ENCODE measurements at places on chromosomes 12 and 14. TPM values are rescaled to one million over a fixed set of nuclear protein-coding genes. Genes with fewer than 3 reads are reported as not detected.

GRCh38 chr12:113827539-113828114 lies 138.5 kb downstream of the RBM19 start:
- no peak for DNase-seq

GRCh38 chr14:66701813-66702212 lies 193.9 kb downstream of the GPHN start:
- DNase-seq: no peak

DNA sequence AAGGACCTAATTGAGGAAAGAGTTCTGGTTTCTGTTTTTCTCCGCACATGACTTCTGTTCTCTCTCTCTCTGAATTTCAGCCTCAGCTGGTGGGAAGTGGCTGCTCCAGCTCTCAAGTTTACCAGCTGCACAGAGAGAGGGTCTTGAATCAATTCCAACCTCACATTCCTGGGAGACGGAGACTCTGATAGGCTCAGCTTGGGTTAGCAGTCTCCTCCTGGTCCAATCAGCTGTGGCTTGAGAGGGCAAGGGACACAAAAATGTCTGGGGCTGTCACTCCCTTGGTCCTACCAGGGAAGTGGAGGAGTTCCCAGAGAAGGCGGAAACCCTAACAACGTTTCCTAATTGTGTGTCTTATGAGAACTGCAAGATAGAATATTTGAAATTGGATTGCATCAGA lies 7.0 kb downstream of the CCDC63 start:
- DNase-seq: no peak

DNA sequence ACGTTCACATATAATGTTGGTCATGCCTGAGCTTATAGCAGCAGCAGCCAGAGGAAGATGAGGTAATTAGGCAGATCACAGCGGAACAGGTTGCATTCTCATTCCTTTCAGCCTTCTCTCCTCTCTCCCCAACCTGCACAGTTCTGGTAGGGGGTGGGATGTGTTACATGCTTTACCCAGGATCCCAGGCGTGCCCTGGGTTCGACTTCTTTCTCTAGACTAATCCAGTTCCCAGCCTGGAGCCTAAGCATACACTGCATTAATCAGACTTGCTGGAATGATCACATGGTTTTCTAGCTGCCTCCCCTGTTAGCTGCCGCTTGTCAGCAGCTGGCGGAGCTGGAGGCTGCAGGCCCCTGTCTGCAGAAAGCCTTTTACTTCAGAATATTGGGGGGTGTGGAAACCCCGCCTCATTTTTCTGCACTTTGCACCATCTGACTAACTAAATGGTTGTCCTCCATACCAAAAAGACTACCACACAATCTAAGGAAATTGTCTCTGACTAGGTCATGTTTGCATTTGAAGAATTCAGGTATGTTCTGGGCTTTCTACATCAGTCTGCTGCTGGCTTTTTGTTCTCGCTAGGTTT lies 46.0 kb upstream of the EVL start:
- no peak for DNase-seq

- DNase-seq: no peak
Observed at GRCh38 chr14:72547999-72548398, 345.9 kb downstream of the DPF3 start.

- peak; percentile 76 for DNase-seq
Observed at GRCh38 chr14:95697764-95698163, 11.5 kb downstream of the TCL1B start.

GRCh38 chr14:61647704-61648103 lies 47.6 kb upstream of the HIF1A start:
- DNase-seq: no peak

DNA sequence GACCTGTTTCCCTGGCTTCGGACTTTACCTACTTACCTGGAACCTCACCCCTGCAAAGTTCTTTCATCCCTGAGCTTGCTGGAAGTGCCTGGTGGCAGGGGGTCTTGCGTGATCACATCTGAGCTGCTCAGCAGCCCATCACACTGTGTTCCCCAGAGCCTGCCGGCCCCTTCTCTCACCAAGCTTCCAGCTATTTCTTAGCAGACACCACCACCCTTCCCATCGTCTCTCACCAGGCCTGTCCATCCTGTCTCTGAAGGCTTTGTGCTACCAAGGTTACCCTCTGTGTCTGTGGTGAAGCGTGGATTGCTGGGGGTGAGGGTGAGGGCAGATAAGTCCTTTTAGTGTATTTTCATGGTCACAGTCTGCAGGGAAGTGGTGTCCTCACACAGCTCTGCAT lies 78.8 kb upstream of the NRXN3 start:
- no peak for DNase-seq

DNA sequence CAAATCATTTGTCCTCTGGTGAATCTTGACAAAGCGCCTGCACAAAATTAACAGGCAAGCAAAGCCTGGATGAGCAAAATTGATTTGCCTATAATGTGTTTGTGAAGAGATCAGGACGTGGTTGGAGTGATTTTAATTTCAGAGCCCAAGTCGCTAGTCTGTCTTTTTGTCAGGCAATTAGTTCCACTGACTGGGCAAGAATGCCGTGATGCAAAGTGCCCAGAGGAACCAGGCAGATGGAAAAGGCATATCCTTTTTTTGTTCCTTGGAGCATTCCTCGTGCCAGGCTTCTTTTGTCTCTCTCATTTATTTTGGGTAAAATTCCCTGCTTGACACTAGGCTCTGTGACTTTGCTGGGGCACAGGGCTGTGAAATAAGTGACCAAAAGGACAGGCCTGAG lies 65.9 kb upstream of the CCDC198 start:
- DNase-seq: no peak

DNA sequence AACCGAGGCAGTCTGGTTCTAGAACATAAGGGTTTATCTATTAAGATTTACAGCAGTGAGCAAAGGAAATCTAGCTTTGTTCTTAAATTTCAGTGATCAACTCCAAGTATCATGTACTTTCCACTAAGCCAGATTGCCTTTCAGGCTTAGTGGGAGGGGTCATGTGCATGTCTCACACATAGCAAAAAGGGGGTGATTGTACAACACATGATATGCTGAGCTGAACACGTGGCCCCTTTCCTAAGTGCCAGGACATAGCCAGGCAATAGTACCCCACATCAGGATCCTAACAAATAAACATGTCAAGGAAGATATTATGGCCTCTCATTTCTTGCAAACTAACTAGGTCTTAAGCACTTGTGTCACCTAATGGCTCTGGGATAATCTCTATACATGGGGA lies 347.2 kb downstream of the C12orf75 start:
- DNase-seq: no peak

DNA sequence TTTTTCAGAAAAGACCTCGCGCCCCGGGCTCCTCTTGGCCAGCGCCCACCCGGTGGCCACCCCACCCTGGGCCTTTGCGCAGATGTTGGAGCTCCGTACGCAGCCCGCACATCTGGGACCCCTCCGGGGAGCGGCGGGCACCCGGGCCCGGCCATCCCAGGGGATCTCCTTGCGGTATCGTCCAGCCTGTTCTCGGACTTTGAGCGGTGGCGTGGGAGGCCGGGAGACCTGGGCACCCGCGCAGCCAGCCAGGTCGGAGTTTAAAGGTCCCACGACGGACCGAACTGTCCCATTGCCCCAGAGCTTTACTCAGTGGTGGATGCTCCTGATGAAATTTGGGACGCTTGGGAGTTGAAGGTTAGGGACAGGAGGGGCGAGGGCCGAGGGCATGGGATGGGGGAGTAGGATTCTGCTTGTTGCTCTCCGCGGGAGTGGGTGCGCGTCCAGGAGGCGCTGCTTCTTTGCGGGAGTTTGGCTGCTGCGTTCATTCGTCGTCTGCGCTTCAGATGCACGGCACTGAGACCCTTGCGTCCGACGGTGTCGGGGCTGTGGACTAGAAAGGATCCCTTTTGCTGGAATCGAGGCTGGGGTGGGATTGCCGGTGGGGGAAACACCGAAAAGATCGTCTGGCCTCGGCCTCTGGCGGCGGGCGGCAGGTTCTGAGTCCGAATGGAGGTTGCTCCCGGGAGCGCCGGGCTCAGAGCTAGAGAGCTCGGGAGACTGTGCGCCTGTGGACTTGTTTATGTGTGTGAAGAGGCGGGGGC lies 1.4 kb downstream of the NTF3 start:
- DNase-seq: peak; percentile 30

DNA sequence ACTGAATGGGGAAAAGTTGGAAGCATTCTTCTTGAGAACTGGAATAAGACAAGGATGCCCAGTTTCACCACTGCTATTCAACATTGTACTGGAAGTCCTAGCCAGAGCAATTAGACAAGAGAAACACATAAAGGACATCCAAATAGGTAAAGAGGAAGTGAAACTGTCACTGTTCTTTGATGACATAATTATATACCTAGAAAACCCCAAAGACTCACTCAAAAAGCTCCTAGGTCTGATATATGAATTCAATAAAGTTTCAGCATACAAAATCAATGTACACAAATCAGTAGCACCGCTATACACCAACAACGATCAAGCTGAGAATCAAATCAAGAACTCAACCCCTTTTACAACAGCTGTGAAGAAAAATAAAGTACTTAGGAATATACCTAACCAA lies 157.3 kb upstream of the DDHD1 start:
- DNase-seq: peak; percentile 60

DNA sequence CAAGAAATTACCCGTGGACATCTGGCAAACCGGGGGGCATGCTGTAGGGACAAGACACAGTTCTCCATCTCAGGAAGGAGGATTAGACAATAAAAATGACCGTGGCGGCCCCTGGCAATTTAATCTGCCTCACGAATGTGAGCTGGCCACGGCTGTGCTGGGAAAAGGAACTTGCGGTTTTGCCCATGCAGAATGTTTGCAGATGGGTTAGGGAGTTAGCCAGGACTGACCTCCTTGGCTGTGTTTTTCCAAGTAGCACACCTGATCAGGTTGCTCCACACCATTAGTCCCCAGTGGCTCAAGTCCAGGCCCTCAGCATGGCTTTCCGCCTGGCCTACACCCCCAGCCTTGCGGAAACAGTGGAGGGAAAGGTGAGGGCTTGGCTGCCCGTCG lies 20.8 kb downstream of the TPCN1 start:
- no peak for DNase-seq

DNA sequence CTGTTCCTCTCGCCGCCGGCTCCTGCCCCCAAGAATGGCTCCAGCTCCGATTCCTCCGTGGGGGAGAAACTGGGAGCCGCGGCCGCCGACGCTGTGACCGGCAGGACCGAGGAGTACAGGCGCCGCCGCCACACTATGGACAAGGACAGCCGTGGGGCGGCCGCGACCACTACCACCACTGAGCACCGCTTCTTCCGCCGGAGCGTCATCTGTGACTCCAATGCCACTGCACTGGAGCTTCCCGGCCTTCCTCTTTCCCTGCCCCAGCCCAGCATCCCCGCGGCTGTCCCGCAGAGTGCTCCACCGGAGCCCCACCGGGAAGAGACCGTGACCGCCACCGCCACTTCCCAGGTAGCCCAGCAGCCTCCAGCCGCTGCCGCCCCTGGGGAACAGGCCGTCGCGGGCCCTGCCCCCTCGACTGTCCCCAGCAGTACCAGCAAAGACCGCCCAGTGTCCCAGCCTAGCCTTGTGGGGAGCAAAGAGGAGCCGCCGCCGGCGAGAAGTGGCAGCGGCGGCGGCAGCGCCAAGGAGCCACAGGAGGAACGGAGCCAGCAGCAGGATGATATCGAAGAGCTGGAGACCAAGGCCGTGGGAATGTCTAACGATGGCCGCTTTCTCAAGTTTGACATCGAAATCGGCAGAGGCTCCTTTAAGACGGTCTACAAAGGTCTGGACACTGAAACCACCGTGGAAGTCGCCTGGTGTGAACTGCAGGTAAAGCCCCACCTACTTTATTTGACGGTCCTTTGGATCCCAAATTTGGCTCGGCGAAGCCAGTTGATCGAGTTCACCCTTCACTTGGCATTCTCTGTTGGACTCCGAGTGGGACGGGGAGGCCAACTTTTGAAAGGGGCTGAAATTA lies 1.5 kb downstream of the WNK1 start:
- DNase-seq: peak; percentile 62

DNA sequence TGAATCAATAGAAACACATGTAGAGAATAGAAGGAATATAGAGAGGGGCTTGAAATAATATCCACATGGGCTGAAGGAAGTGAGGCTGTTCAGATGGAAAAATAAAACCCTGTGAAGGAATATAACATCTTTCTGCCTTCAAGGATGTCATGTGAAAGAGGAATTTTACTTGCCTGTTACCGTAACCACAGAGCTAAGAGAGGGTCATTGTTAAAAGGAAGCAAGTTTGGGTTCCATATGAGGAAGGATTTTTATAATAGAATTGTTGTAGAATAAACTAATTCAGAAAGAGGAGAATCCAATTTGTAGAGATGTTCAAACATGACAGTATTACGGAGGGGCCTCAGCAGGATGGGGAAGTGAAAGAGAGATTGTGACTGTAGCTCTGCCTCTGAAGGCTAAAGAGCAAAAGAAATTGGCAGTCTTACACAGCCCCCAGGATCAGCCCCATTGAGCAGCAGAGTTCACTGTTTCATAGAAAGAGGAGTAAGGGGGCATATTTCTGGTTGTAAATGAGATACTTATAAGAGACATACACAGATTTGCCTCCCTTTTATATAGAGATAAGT lies 41.8 kb upstream of the PTPRR start:
- DNase-seq: no peak

- DNase-seq: no peak
Observed at GRCh38 chr12:106084014-106084671, 54.6 kb downstream of the NUAK1 start.

GRCh38 chr14:54783660-54784015 lies 119.0 kb downstream of the GCH1 start:
- DNase-seq: no peak

DNA sequence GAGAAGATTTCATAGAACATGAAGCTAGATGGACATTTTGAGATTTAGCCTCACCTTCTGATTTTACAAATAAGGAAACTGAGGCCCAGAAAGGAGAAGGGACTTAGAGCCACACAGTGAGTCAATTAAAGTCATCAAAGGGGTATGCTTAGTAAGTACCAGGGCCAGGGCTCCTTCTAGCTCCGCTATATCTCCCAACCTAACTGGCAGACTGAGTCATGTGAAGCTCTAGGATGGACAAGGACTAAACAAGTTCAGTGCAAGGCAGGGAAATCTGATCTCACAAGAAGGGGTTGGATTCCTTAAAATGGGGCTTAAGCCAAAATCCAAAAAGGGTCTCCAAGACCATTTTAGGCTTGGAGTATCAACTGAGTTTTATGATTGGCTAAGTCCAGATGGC lies 215.8 kb downstream of the PHLDA1 start:
- DNase-seq: no peak

DNA sequence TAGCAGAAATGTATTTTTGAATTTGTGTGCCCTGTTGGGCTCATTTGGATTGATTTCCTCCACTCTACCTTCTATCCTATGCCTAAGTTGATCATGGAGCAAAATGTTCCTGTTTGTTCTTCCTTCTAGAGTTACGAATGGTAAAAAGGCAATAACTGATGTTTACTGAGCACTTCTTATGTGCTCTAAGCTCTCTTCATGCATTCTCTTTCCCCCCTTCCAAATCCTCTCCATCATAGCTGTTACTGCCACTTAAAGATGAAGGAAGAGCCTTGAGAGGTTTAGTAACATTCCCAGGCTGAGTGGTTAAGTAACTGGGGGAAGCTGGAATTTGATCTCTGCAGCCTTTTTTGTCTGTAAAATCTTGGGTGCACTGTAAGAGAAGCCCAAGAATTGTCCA lies 60.1 kb downstream of the CHST11 start:
- no peak for DNase-seq

TMEM63C gene
- 3.2 TPM for total RNA-seq

CLEC6A gene
- total RNA-seq: not detected

DNAJC22 gene
- total RNA-seq: not detected

OTOGL gene
- total RNA-seq: not detected

ALX1 gene
- total RNA-seq: not detected

APOF gene
- total RNA-seq: not detected

SMOC1 gene
- not detected for total RNA-seq

RDH12 gene
- not detected for total RNA-seq

C1R gene
- 2.0 TPM for total RNA-seq

DHRS7 gene
- total RNA-seq: 44.7 TPM
